Right atrium auricular region (tissue), 2 donors: ENCODE measurements at places on chromosomes 5 and 9. TPM values are rescaled to one million over a fixed set of nuclear protein-coding genes. Genes with fewer than 3 reads are reported as not detected.

DNA sequence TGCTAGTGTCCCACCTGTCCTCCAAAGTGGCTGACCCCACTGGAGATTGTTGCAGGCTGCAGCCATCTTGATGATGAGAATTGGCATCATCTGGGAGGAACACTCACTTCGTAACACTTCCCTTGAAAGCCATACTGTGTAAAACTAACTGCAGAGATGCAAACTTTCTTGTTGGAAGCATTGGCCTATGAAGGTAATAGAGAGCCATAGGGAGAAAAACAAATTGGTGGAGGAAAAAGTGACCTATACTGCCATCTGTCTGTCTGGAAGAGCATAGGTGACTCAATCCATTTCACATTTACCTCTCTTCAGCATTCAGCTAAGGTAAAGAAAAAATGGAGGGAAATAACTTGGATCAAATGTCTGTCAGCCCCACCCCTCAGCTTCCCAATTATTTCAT, 473.4 kb downstream of the NTRK2 start:
- DNase-seq: no peak

DNA sequence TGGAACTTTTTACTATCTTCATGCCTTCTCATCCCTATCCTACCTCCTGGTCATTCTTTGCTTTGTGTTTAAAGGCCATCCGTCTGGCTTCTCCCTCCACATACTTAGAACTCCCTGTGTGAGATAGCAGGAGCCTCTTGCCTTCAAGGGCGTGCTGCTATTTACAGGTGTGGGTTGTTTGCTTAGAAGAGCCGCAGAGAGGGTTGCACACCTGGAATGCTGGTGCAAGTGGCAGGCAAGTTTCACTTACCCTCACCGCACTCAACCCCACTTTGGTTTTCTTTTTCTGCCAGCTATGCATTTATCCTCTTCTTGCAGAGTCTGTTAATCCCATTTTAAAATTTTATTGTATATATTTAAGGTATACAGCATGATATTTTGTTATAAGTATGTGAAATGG, 12.6 kb downstream of the SKP2 start:
- DNase-seq: no peak

GRCh38 chr9:122075135-122076030, 17.7 kb downstream of the TTLL11 start:
- peak; percentile 23 for DNase-seq

DNA sequence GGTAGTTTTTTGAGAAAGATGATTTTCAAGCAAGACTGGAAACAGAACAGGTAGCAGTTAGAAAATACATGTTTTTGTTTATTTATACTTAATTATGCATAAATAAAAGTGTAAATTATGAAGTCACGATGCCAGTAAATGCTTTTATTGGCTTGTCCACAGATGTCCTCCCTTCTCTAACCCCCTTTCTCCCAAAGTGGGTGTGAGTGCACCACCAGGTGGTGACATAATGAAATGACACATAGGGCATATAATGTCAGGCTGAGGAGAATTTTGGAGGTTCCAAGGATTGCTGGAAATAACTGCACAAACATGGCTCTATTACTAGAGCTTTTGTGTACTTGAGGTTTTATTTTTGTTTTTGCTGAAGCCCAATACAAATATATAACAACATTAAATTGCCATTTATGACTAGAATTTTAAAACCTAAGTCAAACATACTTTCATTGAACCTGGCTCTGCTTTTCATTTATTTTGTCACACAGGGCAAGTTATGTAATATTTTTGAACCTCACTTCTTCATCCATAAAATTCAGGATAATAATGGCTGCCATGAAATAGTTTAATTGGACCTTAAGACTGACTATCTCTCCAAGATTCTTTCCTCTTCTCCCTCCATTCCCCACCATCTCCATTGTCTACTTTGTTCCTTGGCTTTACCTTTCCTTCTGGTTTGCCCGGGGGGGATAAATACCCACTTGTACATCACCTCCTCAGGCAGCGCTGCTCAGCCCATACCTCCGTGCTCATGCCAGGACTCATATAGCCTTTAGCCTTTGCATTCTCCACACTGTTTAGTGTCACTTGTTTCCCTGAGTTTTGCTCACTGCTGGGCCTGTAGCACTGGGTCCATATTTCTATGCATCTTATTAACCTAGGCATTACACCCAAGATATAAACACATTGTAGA, 168.8 kb downstream of the PDE4D start:
- no peak for DNase-seq

GRCh38 chr9:133099726-133100505, 21.1 kb downstream of the RALGDS start:
- DNase-seq: no peak

GRCh38 chr9:38360839-38361472, 31.5 kb upstream of the ALDH1B1 start:
- DNase-seq: no peak

The PCDHA6 gene
- 0.82 TPM for total RNA-seq

DNA sequence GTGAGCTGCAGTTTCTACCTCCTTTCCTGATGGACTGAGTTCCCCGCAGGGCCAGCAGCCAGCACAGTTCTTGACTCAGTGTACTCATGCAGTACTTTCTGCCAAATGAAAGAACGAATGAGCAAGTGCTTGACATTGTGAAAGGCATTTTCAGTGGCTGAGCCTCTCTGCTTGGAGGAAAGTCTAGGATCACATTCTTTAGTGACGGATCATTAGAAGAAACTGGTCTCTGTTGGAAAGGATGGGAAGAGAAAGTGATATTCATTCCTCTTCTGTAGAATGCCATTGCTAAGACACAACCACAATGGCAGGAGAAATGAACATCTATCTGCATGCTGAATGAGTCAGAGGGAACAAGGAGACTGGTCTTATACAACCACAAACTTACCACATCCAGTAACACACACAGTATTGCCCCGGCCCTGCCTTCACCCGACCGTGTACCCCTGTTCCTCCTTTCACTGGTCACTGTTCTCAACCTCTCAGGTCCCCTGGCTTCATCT, 206.9 kb downstream of the CRB2 start:
- DNase-seq: no peak

DNA sequence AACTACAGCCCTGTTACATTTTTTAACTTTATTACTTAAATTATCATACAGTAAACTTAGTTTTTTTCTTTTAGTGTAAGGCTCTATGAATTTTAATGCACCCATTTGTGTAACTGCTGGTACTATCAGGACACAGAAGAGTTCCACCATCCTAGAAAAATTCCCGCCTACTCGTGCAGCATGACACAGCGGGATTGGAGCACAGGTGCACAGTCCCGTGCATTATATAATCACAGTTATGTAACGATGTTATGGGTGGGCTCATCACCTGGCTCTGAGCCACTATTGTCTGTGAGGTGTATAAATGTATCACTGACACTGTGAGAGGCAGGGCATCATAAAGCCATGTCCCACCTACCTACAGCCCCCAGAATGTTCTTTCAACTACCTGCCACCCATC, 80.7 kb downstream of the DRD1 start:
- no peak for DNase-seq

The NIPAL4 gene
- total RNA-seq: 1.6 TPM

GRCh38 chr5:78610163-78610583, 38.4 kb downstream of the LHFPL2 start:
- no peak for DNase-seq

DNA sequence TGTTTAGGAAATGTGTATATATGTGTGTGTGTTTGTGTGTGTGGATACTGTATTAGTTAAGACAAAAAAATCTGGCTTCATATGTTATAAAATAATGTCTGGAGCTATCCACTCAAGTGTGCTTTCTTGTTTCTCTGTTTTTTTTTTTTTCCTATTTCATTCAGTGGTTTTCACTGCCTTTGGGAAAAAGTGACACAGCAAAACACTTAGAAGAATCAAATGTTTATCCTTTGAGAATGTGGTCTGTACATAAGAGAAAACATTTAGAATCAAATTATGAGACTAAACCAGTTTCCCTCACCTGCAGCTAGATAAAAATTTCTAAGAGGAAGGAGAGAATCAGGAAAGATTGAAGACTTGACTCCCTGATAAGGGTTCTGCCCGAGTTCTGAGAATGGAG, 8.1 kb downstream of the TMC1 start:
- no peak for DNase-seq

DNA sequence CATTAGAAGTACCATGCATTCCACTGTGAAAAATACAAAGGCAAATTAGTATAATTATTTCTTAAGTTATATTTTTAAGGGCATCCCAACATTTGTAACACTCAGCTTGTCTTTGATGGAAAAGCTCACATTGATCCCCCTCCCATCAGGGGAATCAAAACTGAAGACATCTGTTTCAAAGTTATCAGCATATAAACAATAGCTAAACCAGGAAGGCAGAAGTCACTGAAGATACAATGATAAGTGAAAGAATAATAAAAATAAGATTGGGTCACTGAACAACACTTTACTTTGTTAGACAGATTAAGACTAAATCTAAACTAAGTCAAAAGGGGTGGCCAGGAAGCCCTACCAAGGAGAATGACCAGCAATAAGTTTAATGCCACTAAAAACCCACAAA, 801.9 kb upstream of the ACO1 start:
- no peak for DNase-seq

The CER1 gene
- not detected for total RNA-seq

DNA sequence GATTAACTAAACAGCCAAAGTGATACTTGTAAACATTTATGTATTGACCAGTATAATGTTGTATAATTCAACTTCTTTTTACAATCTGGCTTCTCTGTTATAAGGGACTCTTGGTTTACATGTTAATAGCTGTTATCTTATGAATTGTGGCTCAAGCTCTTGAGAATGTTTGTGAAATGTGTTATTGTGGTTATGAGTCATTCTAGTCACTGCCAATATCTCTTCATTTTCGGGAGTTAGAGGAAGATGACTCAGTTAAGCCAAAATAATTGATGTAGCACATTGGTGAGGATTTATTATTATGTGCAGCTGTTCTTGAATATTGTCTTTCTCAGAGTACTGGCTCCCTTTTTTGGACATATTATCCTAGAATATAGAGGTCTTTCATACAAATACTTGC, 655.2 kb upstream of the RIOK2 start:
- no peak for DNase-seq

GRCh38 chr5:114252226-114252625, 109.6 kb upstream of the KCNN2 start:
- DNase-seq: no peak

The NSD1 gene
- 25.4 TPM for total RNA-seq
